Stomach (tissue), 19 donors: ENCODE measurements at places on chromosomes 11 and 22. TPM values are rescaled to one million over a fixed set of nuclear protein-coding genes. Genes with fewer than 3 reads are reported as not detected.

LRRN4CL gene
- 14.2 TPM for total RNA-seq

- H3K27ac ChIP-seq = no peak overlapping the region
- no peak overlapping the region for H3K4me3 ChIP-seq
- no peaks in the 10 kb centered on the region for H3K4me1 ChIP-seq
- H3K36me3 ChIP-seq = no peaks in the 10 kb centered on the region
- no peak for DNase-seq
- H3K27me3 ChIP-seq = no peaks in the 10 kb centered on the region
These were observed 447.3 kb downstream of the NTM start for GRCh38 chr11:131817687-131818188.

OR51V1 gene
- not detected for total RNA-seq

DNA sequence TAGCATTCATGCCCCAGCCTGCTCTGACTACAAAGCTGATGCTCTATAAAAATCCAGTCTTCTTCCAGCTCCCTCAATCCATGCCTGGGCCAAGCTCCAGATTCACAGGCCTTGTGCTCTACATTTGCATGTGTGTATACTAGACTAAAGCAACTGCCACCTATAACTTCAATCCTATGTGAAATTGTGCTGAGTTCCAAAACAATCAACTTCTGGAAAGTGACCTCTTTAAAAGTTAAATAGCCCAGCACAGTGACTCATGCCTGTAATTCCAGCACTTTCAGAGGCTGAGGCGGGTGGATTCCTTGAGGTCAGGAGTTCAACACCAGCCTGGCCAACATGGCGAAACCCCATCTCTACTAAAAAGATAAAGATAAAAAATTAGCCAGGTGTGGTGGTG is 114.3 kb upstream of the ZC3H12C start:
- no peak overlapping the region for H3K27ac ChIP-seq
- no peak for DNase-seq
- no peaks in the 10 kb centered on the region for H3K4me1 ChIP-seq
- H3K4me3 ChIP-seq = no peak overlapping the region

STK33 gene
- 21.3 TPM for total RNA-seq

DNA sequence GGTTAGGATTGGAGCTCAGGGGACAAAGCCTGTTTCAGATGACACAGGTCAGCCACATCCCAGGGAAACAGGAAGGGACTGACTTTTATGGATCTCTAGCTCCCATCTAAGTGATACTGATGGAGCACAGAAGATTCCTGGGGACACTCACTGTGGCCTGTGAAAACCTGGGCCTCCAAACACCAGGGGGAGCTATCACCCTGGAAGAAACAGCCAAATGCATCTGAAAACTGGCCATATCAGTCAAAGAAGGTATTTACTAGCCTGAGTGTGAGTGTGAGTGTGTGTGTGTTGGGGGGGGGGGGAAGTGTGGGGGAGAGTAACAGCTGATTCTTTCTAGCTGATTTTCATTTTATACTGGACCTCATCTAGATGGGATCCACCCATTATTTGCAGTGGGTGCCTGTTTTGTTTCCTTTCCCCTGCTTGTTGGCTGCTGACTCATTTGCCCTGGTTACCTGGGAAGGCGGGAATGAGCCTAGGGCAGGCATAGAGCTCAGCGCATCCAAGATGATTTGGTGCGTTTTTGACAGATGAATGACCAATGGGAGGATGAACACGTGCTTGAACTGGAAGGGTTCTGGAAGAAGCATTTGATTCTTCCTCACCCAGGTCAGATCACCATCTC is 284.0 kb downstream of the KIRREL3 start:
- no peaks in the 10 kb centered on the region for H3K36me3 ChIP-seq
- peak; percentile 67 for DNase-seq
